DMS 273 treated with DMSO at 0.1 percent for 48 hours (cell line): ENCODE measurements at places on chromosomes 6 and 20.

DNA sequence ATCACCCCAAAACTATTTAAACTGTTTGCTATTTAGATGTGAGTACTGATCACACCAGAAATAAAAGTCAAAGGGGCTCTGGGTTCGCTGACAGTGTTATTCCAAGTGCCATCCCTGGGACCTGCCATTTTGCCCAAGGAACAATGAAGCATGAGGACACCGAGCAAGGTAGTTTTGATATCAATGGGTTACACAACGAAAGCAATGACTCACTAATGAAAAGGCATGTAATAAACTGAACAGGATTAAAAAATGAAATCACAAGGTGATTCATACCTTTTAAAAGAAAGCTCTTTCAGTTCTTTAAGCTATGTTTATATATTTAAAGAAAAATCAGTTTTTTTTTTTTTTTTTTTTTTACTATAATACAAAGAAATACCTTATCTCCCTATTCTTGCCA lies 102.0 kb downstream of the HS3ST5 start:
- no peak for DNase-seq

DNA sequence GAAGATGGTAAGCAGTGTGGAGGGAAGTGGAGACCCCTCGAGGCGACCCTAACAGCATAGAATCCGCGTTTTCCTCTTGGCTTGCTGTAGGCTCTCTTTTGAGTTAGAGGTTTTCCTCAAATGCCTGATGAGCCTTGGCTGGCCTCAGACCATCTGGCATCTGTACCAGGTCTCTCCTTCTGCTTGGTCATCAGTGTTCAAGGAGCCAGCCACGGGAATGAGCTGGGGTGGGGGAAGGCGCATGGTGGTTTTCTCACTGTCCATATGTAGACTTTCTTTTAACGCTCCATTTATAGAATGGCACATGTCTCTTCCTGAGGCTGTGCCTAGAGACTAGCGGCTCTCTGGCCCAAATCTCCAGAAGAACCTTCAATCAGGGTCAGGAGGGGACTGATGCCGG lies 8.1 kb upstream of the GUCA1A start:
- DNase-seq, result no peak

DNA sequence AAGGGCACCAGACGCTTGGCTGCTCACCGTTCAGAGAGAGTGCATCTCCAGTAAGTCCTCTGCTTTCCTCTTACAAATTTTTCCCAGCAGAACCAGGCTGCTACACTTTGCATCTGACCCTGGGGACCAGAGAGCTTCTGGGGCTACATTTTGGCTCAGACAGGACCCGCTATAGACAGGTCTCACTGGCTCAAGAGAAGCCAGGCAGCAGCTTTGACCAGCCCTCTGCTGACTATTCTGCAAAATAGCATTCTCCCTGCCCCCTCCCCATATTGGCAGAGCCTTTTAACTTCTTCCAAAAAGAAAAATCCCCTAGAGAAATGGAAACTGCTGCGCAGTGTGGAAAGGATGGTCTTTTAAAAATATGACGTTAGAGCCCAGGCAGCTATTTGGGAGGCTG lies 37.2 kb downstream of the CPXM1 start:
- DNase-seq, result no peak

DNA sequence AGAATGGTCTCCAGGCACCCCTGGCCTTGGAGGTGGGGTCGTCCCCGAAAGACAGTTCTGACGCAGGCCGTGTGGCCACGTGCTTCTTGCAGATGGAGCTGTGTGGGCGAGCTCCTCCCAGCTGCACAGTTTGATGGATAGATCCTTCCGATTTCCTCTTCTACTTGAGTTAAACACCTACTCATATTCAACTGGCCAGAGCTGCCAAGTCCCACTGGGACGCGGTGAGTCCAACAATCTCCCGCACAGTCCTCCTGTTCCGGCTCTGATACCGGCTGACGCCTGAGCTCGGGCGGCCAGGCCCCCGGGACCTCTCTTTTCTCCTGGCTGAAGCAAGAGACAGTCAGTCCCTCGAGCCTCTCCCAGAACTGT lies 57.9 kb upstream of the DACT2 start:
- DNase-seq, result no peak

- DNase-seq, result no peak
Observed at GRCh38 chr6:40918040-40918651, 120.9 kb downstream of the UNC5CL start.

GRCh38 chr6:117072134-117072533 lies 193.2 kb upstream of the VGLL2 start:
- DNase-seq, result no peak

DNA sequence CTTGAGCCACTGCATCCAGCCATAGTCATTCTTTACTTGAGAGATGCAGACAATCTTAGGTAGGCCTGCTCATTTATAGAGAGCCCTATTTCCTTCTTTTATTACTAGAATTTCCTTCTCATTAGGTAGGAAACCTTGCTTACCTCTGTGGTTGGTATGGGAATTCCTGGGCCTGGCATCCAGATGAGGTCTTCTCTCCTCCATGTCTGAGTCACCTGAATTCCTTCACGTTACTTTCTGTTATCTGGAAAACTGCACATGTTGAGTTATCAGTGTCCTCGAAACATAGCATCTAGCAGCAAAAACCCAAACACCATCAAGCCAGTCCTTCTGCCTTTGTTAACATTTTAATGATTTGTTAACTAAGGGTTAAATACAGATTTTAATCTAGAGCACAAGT lies 2.2 kb downstream of the ZNFX1 start:
- DNase-seq, result no peak

DNA sequence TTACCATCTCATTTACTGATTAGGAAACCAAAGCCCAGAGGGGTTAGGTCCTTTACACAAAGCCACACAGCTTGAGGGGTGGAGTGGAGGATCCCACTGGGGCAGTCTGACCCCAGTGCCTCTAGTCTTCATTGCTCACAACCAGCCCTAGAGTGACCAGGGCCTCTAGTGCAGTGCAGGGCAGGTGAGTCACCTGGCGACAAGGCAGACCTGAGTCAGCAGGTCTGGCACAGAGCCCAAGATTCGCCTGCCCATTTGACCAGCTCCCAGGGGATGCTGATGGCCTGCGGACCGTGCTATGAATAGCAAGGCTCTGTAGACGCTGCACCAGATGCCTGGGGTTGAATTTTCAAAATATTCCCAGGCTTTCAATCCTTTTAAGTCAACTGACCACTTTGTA lies 29.9 kb downstream of the CDH26 start:
- DNase-seq, result no peak

GRCh38 chr6:166502453-166502852 lies 84.0 kb downstream of the RAMACL start:
- no peak for DNase-seq

GRCh38 chr6:65161661-65162060 lies 545.4 kb downstream of the EYS start:
- no peak for DNase-seq

- no peak for DNase-seq
Observed at GRCh38 chr6:88143421-88144157, 22.6 kb downstream of the CNR1 start.

DNA sequence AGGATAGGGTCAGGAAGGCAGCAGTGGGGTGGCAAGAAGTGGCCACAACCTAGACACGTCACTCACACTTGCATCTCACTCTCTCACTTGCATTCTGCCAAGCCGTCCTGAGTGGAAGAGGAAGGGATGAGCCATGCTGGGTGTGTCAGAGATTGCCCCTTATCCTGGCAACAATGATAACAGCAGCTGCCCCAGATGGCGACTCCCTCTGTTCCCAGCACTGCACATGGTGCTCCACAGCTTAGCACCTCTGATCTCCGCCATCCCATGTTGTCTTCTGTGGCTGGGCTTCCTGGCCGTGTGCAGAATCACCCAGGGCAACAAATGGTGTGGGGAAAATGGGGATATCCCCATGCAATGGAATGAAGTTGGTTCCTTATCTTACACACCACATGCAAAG lies 11.1 kb downstream of the KCNB1 start:
- no peak for DNase-seq

- no peak for DNase-seq
Observed at GRCh38 chr6:113625850-113626249, 231.3 kb upstream of the MARCKS start.

DNA sequence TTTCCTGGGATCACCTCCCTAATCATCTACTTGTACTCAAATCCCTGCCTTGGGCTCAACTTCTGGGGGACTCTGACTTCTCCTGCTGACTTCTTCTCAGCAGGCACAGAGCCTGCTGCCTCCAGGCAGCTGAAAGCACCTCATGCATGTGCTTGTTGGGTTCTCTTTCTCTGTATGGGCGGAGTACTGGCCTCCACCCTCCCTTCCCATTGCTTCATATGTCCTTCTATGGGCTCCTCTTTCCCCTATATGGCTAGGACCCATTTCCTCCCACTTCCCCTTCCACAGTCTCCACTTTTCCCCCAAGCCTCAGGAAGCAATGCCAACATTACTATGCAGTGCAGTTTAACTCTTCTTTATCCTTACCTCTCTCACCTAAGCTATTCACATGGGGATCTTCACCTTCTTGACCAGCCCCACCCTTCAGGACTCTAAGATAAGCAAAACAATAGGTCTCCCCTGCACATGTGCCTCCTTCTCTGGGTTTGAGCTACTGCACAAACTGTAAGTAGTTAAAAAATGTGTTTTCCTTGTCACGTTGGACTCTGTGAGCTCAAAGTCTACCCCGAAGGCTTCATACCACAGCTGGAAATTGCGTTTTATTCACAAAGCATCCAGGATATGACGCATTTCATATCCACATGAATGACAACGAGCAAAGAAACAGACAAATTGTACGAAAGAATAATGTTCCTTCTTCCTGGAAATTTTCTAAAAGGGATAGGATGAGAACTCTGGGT lies 93.7 kb downstream of the CDS2 start:
- no peak for DNase-seq

GRCh38 chr6:146753306-146753705 lies 154.5 kb downstream of the ADGB start:
- DNase-seq, result no peak

DNA sequence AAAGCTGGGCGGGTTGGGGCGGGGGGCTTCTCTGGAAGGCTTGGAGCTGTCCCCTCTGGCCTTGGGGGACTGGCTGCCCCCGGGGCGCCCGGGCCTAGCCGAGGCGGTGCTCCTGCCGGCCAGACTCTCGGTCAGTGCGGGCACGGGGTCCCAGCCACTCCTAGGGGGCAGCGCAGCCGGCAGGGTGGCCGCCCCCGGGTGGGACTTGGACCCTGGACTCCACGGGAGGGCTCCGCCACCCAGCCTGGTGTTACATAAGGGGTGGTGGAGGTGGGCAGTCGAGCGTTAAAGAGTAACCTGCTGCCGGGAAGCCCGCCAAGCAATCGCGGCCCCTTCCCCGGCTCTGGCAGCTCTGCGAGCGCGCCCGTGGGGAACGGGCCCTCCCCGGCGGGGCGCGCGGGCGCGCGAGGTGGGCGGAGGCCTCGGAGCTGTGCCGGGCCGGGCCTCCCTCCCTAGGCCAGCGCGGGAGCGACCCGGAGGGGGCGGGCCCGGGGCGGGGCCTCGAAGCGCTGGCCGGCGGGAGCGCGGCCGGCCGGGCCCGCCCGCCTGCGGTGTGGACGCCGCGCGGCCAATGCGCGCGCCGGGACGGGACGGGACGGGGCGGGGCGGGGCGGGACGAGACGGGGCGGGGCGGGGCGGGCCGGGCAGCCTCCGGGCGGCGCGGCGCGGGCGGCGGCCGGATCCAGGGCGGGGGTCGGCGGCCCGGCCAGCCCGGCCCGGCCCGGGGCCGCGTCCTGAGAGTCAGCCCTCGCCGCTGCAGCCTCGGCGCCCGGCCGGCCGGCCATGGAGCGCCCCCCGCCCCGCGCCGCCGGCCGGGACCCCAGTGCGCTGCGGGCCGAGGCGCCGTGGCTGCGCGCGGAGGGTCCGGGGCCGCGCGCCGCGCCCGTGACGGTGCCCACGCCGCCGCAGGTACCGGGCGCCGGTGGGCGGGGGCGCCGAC lies at the start of gene SLC2A4RG:
Gene SLC2A4RG, plus strand, starts transcription at position 647 of the 940 bp plus-strand sequence. Its CDS starts 137 bp downstream, at position 784.
- DNase-seq, result peak; percentile 37

DNA sequence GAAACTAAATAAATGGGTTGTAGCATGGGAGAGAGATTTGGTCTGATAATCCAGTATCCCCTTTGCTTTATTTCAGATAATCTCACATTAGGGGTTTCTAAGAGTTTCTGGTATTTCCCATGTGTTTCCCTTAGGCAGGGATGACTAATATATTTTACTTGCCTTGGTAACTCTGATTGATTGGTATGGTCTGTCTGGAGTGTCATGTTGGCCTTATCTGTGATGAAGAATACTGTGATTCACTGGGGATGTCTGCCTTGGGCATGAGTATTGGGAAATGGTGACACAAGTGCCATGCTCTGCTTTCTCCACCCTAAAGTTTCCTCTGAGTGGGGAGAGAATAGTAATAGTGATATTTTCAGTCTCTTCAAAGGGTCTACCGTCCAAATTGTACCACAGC lies 10.1 kb downstream of the SLC22A2 start:
- DNase-seq, result no peak

DNA sequence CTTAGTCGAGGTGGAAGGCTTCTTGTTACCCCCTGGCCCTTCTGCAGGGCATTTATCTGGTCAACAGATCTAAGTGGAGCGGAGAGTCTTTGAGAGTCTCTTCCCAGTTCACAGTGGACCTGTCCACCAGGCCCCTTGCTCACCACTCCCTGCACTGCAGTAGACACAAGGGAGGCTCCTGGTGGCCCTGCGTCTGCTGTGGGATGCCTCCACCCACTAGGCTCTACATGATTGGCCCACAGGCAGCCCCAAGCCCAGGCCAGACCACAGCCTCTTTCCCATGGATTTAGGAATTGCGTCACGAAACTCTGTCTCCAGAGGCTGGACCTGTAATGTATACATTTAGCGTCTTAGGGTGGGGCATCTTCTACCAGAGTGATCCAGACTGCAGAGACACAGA lies 28.4 kb downstream of the TBC1D7 start:
- no peak for DNase-seq

- peak; percentile 25 for DNase-seq
Observed at GRCh38 chr20:39800548-39800947, 838.4 kb downstream of the DHX35 start.

DNA sequence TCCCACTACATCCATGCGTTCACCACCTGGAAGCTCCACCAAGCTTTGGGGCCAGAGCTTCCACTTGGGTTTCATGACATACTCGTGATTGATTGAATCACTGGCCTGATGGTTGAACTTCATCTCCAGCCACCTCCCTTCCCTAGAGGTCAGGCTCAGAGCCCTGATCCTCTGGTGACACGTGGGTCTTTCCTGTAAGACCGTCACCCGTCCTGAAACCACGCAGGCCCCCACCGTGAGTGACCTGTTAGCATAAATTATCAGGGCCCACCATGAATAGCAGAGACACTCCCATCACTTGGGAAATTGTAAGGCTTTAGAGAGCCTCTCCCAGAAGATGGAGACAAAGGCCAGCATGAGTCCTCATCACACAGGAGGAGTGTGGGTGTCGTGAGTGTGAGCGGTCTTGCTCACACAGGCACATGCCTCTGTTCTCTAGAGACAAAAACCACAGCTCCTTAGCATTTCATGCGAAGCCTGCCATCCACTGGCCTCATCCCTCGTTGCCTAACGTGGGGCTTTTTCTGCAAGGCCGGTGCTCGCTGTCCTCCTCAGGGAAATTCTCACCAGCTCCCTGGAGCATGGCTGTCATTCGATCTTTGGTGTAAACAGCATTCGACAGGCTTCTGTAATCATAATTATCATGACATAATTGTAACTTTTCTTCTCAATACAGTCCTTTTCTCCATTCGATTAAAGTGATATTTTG lies 65.1 kb upstream of the DUSP22 start:
- DNase-seq, result no peak
